ENCODE measurements at places on chromosomes 1 and 21. TPM values are rescaled to one million over a fixed set of nuclear protein-coding genes. Genes with fewer than 3 reads are reported as not detected.
A peak's percentile ranks its signal among the peaks of the same experiment; 100 is the strongest.

DNA sequence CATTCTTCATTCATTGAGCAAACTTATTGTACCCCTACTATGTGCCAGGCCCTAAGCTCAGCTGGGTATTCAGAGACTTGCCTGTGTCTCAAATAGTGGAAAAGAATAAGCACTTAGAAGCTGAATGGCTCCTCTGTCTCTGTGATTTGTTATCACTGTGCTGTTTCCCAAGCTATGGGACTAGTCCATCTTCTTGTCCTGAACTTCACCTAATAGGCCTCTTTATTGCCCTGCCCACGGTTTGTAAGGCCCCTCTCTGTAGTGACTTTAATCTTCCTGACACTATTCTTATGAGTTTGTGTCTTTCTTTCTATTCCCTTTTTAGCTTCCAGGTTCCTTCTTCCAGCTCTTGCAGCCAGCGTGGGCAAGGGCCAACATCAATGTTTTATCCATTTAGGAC, 85.4 kb upstream of the LPGAT1 start:
- no peak for DNase-seq

DNA sequence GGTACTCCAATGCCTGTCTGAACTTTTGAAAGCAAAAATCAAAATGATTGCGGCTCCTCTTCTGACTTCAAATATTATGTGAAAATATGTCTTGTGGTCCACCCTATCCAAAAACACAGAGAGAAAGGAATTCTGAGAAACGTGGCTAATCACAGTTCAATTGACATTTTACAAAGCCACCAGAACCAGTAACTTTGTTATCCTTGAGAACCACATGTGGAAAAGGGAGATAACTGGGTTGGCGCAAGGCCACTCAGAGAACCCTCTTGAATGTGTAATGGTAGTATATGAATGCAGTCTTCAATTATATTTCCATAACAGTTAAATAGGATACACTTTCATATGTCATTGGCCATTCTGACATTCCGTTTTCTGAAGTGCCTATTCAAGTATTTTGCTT, 1030.0 kb upstream of the TMPRSS15 start:
- DNase-seq = no peak

- peak; percentile 77 for DNase-seq
Observed at GRCh38 chr1:12407050-12407961, 177.5 kb downstream of the VPS13D start.

DNA sequence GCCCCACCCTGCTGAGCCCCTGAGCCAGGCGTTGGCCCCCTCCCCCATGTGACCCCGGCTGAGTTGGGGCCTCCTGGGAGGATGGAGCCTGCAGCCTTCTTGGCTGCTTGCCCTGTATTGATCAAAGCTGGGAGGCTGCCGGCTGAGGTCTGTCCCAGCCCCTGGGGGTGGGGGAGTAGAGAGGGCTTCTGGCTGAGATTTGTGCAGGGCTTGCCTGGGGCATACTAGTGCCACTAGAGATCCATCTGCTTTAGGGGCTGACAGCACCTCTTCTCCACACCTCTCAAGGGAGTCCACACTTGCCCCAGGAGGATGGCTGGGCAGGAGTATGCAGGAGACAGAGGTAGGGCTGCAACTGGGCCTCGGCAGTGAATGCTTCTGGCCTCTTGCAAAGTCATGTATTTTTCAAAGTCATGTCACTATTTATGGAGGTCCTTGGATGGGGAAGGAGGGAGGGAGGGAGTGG, 53.6 kb upstream of the SSBP3 start:
- peak; percentile 89 for DNase-seq

DNA sequence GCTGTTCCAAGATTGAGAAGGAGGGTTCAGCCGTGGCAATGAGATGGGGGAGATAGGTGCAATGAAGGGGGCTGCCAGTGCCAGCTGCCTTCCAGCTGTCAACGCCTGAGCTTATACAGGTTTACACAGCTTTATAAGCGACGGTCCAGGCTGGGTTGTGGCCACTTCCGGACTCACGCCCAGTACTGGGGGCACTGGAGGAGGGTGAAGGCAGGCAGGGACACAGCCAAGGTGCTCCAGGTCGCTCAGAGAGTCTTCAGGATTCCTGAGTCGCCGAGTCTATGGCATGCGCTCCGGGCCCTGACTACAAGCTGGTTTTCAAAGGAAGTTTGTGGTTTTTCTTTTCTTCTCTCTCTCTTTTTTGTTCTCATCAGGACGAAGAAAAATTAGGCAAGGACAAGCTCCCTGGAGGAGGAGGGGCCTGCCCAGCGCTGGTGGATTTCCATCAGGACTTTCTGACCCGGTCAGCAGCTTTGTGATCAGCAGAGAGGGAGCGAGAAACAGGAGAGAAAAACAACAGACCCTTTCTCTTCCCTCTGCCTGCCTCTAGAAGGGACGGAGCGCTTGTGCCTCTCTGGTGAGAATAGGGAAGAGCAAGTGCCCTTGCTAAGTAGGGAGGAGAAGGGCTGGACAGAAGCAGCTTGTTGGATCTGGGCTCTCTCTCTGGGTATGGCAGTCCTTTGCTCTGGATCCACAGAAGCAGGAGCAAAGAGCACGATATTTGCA, at the start of gene MINDY1:
Gene MINDY1, minus strand, starts transcription at position 576 of the 726 bp plus-strand sequence. CDS start 4,285 bp downstream, outside the sequence.
- DNase-seq = peak; percentile 95

GRCh38 chr1:94258873-94259331, 21.5 kb upstream of the ARHGAP29 start:
- no peak for DNase-seq

DNA sequence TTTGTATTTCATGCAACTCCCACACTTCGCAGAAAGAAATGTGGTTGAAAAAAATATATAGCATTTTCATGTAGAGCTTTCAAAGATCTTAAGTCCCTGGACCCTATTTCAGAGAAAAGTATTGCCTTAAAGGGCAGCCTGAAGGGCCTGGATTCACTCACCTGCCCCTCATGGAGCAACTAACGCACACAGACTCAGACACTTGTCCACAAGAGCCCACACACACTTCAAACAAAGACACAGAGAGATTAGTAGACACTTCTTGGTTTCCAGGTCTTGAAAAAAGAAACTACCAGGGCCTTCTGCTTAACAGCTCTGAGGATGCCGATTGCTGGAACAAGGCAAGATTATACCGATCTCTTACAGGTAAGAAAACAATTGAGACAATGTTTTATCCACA, 122.2 kb downstream of the ZBTB18 start:
- DNase-seq = no peak

- no peak for DNase-seq
Observed at GRCh38 chr21:28581976-28582375, 410.7 kb downstream of the LTN1 start.

Gene ADCY10
- not detected for total RNA-seq

Gene LCE2A
- total RNA-seq = not detected

Gene HIPK1
- total RNA-seq = 84.1 TPM

DNA sequence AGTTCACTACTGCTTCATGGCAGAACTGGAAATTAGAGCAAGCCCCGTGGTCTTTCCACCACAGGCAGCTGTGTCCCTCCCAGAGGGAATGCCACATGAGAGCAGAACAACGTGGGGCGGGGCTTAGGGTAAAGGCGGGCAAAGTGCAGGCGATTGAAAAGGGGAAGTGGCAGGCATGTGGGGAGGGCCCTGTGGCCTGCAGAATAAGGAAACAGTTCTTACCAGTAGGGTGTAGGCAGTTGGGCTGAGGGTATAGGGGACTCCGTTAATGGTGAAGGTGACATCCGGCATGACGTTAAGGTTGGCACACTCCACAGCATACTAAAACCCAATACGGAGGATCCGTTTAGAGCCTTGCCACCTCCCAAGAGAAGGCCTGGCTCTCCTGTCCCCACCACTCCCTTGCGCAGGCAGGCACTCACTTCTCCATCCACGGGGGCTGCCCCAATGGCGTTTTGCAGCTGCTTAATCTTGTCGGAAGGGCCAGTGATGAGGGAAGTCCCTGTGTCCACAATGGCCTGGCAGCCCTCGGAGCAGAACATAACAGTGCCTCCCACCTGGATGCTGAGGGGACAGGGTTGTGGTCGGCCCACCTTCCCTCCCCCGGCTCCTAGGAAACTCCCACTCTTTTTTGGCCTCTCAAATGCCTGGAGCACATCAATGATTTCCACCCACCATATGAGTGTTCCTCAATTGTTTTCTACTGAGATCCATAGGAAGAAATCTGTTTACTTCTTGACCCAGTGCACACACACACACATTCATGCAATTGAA, 9.1 kb upstream of the RAB7B start:
- peak; percentile 35 for DNase-seq

Gene LORICRIN
- not detected for total RNA-seq

GRCh38 chr1:25150985-25151495, 81.3 kb downstream of the SYF2 start:
- no peak for DNase-seq

Gene TNFRSF4
- 5.3 TPM for total RNA-seq

Gene RRP1B
- total RNA-seq = 18.1 TPM

- DNase-seq = no peak
Observed at GRCh38 chr1:187947359-187947758, 1118.6 kb downstream of the PLA2G4A start.

DNA sequence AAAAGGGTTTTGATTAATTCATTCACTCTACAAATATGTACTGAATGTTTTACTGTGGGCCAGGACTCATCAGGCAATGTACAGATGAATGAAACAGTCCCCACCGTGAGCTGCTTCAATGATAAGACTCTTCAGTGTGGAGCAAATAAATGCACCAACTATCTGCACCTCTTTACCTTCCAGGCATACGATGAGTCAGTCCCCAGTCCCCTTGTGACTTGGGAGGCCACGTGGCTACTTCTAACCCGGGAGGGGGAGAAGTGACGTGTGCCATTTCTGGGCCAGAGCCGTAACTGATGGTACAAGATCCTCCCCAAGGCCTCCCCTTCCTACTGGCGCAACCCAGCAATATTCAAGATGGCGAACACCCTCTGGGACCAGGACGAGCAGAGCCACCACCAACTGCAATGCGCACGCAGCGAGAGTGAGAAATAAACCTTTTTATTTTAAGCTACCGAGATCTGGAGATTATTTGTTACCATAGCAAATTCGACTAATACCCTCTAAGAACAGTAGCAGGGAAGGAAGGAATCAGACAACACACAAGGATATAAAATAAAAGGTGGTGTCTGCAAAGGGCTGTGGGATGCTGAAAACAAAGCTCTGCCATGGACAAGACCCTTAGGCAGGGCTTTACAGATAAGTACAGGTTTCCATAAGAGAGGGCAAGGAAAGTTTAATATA, 74.5 kb downstream of the NPHP4 start:
- no peak for DNase-seq

GRCh38 chr1:182299728-182300616, 91.6 kb downstream of the GLUL start:
- peak; percentile 94 for DNase-seq

- no peak for DNase-seq
Observed at GRCh38 chr1:236880209-236880608, 85.1 kb downstream of the MTR start.

- no peak for DNase-seq
Observed at GRCh38 chr1:92993581-92993980, 32.3 kb upstream of the DIPK1A start.
